ENCODE measurements at places on chromosomes 2 and 18. TPM values are rescaled to one million over a fixed set of nuclear protein-coding genes. Genes with fewer than 3 reads are reported as not detected.

NTSR2 gene
- total RNA-seq, result not detected

- no peak for DNase-seq
Observed at GRCh38 chr2:16303273-16303577, 362.4 kb downstream of the CYRIA start.

FAM237A gene
- not detected for total RNA-seq

GRCh38 chr2:27572439-27572838 lies 10.4 kb upstream of the ZNF512 start:
- DNase-seq, result no peak

- no peak for DNase-seq
Observed at GRCh38 chr18:72613534-72613930, 69.4 kb upstream of the CBLN2 start.

- no peak for DNase-seq
Observed at GRCh38 chr2:139155991-139156390, 375.8 kb upstream of the NXPH2 start.

REG3A gene
- not detected for total RNA-seq

DNA sequence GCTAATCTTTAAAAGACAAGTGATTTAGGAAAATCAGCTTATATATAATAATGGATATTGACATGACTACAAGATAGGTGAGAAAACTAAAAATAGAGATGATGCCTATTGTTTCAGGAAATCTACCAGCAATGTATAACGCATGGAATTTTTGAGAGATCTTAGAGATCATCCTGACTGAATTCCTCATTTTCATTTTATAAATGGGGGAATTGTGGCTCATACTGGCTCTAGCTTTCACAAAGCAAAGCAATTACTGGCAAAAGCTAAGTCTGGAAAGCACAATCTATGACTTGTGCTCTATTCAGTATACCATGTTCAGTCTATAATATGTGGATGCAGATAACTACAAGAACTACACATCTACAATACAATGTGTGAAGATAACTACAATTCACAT lies 51.9 kb upstream of the FANCL start:
- DNase-seq, result no peak

DNA sequence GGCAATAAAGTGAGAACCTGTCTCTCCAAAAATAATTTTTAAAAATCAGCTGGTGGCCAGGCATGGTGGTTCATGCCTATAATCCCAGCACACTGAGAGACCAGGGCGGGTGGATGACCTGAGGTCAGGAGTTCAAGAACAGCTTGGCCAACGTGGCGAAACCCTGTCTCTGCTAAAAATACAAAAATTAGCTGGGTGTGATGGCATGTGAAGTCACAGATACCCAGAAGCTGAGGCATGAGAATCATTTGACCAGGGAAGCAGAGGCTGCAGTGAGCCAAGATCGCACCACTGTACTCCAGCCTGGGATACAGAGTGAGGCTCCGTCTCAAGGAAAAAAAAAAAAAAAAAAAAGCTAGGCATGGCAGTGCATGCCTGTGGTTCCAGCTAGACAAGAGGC lies 7.4 kb upstream of the GPR75 start:
- DNase-seq, result no peak

GRCh38 chr2:8162552-8162951 lies 519.3 kb upstream of the ID2 start:
- DNase-seq, result no peak

DNA sequence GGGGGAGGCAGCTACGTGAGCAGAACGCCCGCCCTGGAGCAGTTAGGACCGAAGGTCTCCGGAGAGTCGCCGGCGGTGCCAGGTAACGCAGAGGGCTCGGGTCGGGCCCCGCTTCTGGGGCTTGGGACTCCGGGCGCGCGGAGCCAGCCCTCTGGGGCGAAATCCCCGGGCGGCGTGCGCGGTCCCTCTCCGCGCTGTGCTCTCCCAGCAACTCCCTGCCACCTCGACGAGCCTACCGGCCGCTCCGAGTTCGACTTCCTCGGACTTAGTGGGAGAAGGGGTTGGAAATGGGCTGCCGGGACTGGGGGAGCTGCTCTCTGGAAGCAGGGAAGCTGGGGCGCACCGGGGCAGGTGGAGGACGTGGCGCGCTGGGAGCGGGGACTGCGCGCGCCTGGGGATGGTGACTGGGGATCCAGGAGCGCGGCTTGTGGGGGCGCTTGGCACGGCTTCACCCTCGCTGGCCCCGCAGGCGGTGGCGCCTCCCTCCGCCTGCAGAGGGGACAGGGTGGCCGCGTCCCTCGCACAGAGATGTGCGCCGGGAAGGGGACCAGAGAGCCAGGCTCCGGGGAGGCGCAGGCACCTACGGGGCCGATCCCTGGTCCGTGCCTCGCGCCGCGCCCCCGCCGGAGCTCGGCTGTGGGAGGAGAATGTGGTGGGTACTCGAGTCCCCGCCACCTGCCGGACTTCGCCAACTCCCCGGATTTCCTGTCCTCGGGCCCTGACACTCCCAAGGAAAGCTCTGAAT lies 688 bp downstream of the CDH20 start:
- no peak for DNase-seq

GRCh38 chr2:99656994-99657393 lies 167.2 kb upstream of the REV1 start:
- no peak for DNase-seq

Measured in right lobe of liver (tissue), 6 donors.